A549 treated with Hydrocortisone at 1 μM for 4 hours (cell line): ENCODE measurements at places on chromosomes 16 and 17. TPM values are rescaled to one million over a fixed set of nuclear protein-coding genes. Genes with fewer than 3 reads are reported as not detected.

The NLRC5 gene
- 3.3 to 4.4 TPM (median 3.6 TPM) in 5 replicates for total RNA-seq

The MMP15 gene
- total RNA-seq = 44.8 to 55.4 TPM (median 47.4 TPM) in 5 replicates

The KRT20 gene
- 0.14 to 0.41 TPM (median 0.17 TPM) in 5 replicates for total RNA-seq

The KRT25 gene
- total RNA-seq = not detected in 5 replicates

The CDH5 gene
- total RNA-seq = 0.10 to 0.31 TPM (median 0.12 TPM) in 5 replicates

The TTYH2 gene
- total RNA-seq = 1.7 to 2.3 TPM (median 2.0 TPM) in 5 replicates

The CIAO3 gene
- total RNA-seq = 25.8 to 31.1 TPM (median 27.7 TPM) in 5 replicates

The SF3B3 gene
- 131 to 205 TPM (median 189 TPM) in 5 replicates for total RNA-seq

The SOX15 gene
- 0.16 to 0.36 TPM (median 0.25 TPM) in 5 replicates for total RNA-seq

The C17orf78 gene
- not detected in 5 replicates for total RNA-seq

The TOP2A gene
- 183 to 274 TPM (median 213 TPM) in 5 replicates for total RNA-seq

The PRSS21 gene
- 0.16 to 0.32 TPM (median 0.20 TPM) in 3 of 5 replicates, not detected in the others for total RNA-seq

The UNC119 gene
- 24.2 to 31.7 TPM (median 27.6 TPM) in 5 replicates for total RNA-seq

The KCNH4 gene
- total RNA-seq = 0.20 to 0.36 TPM (median 0.35 TPM) in 5 replicates

The HSD11B2 gene
- 2.0 to 2.3 TPM (median 2.2 TPM) in 5 replicates for total RNA-seq

The DNAH17 gene
- 1.0 to 1.8 TPM (median 1.3 TPM) in 5 replicates for total RNA-seq

The CALB2 gene
- total RNA-seq = 4.0 to 7.1 TPM (median 5.1 TPM) in 5 replicates

The SULT1A3 gene
- total RNA-seq = 4.9 to 10.8 TPM (median 7.0 TPM) in 5 replicates

The SULT1A4 gene
- 26.7 to 37.4 TPM (median 28.4 TPM) in 5 replicates for total RNA-seq

The GSDMA gene
- total RNA-seq = not detected in 5 replicates

The RNF222 gene
- total RNA-seq = not detected in 5 replicates

The CACNG3 gene
- not detected in 5 replicates for total RNA-seq

The AGRP gene
- 0.20 TPM in 1 of 5 replicates, not detected in the others for total RNA-seq

The CD79B gene
- 0.08 to 0.09 TPM in 2 of 5 replicates, not detected in the others for total RNA-seq

The NECAB2 gene
- total RNA-seq = 1.4 to 2.9 TPM (median 2.4 TPM) in 5 replicates

The IFT20 gene
- total RNA-seq = 45.9 to 57.9 TPM (median 53.5 TPM) in 5 replicates

The VPS4A gene
- total RNA-seq = 29.8 to 33.1 TPM (median 31.5 TPM) in 5 replicates

The TOP3A gene
- 32.3 to 41.4 TPM (median 35.8 TPM) in 5 replicates for total RNA-seq

The ADAM11 gene
- 1.8 to 2.2 TPM (median 1.8 TPM) in 5 replicates for total RNA-seq

The CACNB1 gene
- 4.8 to 6.3 TPM (median 5.3 TPM) in 5 replicates for total RNA-seq

The FN3K gene
- total RNA-seq = 8.3 to 9.5 TPM (median 9.0 TPM) in 5 replicates

The GSG1L gene
- 0.08 to 0.17 TPM in 2 of 5 replicates, not detected in the others for total RNA-seq

The UTP18 gene
- 70.1 to 81.5 TPM (median 73.4 TPM) in 5 replicates for total RNA-seq

The ANKRD40CL gene
- not detected in 5 replicates for total RNA-seq

The SNX11 gene
- 26.9 to 31.3 TPM (median 28.8 TPM) in 5 replicates for total RNA-seq

The SLC47A1 gene
- total RNA-seq = 19.3 to 24.3 TPM (median 20.6 TPM) in 5 replicates

The PMFBP1 gene
- 0.05 to 0.37 TPM (median 0.13 TPM) in 4 of 5 replicates, not detected in the other for total RNA-seq

The SLC5A10 gene
- total RNA-seq = 0.20 to 0.25 TPM (median 0.21 TPM) in 5 replicates

The TP53TG3 gene
- total RNA-seq = 0.22 to 1.2 TPM (median 0.59 TPM) in 5 replicates

The ZC3H7A gene
- total RNA-seq = 25.5 to 36.7 TPM (median 26.2 TPM) in 5 replicates

The BLMH gene
- total RNA-seq = 39.8 to 52.8 TPM (median 43.6 TPM) in 5 replicates

The TMEM114 gene
- total RNA-seq = not detected in 5 replicates

The NPIPA3 gene
- 1.0 to 1.9 TPM (median 1.3 TPM) in 5 replicates for total RNA-seq

The TPSG1 gene
- total RNA-seq = 0.10 to 0.13 TPM in 2 of 5 replicates, not detected in the others

The TOX3 gene
- 0.15 to 0.47 TPM (median 0.27 TPM) in 5 replicates for total RNA-seq

The KCNJ18 gene
- 0.05 to 0.08 TPM (median 0.08 TPM) in 3 of 5 replicates, not detected in the others for total RNA-seq

The LHX1 gene
- 0.96 to 1.6 TPM (median 1.3 TPM) in 5 replicates for total RNA-seq

The CLEC18B gene
- 0.11 to 0.50 TPM (median 0.36 TPM) in 5 replicates for total RNA-seq
